ENCODE measurements at places on chromosomes 7 and 10.

DNA sequence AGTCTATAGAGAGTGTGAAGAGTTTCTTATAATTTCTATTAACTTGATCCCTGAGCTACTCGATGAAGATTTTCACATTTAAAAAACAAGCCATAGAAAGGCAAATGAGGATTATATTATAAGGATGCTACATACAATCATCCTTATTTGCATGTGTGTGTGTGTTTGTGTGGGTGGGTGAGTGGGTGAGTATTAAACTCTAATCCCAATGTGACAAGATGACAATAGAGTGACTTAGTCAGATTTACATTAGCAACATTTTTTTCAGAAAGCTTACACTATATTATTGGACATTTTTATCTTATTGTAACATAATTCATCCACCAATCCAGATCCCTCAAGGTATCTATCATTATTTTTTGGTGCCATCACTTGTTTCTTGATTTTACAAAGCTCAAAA lies 331.7 kb downstream of the SORCS1 start:
- no peak for DNase-seq

DNA sequence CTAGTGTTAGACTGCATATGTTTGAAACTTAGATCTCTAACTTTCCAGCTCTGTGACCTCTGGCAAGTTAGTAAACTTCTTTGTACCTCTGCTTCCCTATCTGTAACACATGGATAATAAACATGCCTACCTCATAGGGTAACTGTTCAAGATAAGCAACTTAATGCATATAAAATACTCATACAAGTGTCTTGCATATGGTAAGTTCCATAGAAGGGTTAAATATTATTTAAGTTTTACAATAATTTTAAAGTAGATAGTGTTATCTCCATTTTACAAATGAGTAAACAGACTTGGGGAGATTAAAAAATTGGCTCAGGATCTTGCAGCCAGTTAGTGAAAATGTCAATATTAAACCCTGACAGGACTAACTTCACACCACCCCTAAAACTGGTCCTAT lies 30.1 kb upstream of the CD36 start:
- DNase-seq: no peak

DNA sequence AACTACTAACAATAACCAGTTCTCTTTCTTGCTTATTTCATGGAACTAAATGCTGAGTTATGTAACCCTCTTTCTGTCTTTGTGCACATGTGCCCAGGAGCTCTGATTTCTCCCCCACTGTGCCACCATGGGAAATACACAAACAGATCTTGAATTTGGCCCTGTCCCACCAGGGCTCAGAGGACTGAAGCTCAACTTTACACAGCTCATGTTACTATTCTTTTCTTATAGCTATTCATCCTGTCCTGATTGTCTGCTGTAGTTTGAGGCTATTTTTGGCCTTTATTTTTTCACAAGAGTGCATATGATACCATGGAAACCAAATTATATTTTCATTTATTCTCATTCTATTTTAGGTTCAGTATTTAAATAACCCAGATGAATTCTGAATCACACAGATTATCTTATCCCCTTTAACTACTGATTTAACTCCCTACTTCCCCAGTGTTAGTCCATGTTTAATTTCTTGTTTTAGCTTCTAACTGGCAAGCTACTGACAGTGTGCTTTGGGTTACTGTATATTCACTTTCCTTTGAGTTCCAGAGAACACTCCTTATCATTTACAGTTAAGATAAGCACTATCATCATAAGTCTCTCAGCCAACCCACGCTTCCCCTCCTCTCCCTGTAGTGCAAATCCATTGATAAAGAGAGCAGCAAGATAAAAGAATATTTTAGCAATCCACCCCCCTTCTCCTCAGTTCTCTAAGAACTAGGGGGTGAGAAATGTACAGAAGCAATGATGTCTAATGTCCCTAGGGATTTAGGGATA lies 71.8 kb upstream of the GSDME start:
- DNase-seq: no peak

- DNase-seq: no peak
These were observed 37.2 kb downstream of the KAT6B start for GRCh38 chr10:74863551-74863950.

GRCh38 chr7:142602183-142602582 lies 147.1 kb upstream of the PRSS1 start:
- DNase-seq: no peak

GRCh38 chr10:19917751-19918478 lies 101.7 kb downstream of the PLXDC2 start:
- DNase-seq: no peak

Measured in tibial artery (tissue), 4 donors.